ENCODE measurements at places on chromosomes 5 and 9. TPM values are rescaled to one million over a fixed set of nuclear protein-coding genes. Genes with fewer than 3 reads are reported as not detected.

DNA sequence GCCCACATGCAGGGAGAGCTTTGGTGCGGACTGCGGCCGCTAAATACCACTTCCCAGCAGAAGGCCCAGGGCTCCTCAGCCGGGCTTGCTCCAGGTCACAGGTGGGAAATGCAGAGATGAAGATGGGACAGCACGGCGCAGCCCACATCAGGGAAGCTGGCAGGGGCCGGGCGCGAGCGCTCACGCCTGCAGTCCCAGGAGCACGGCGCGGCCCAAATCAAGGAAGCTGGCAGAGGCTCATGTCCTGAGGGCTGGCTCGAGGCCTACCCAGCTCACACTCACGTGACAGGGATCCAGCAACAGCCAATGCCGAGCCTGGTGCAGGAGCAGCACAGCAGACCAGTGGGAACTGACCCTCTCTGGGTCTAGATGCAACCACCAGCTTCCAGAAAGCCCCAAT lies 16.3 kb downstream of the LPCAT1 start:
- DNase-seq = no peak

Gene C9
- total RNA-seq = not detected

- no peak for DNase-seq
Measured at GRCh38 chr5:102750151-102750834, 4.8 kb upstream of the PAM start.

- DNase-seq = no peak
Measured at GRCh38 chr9:94623253-94623652, 16.1 kb downstream of the FBP1 start.

DNA sequence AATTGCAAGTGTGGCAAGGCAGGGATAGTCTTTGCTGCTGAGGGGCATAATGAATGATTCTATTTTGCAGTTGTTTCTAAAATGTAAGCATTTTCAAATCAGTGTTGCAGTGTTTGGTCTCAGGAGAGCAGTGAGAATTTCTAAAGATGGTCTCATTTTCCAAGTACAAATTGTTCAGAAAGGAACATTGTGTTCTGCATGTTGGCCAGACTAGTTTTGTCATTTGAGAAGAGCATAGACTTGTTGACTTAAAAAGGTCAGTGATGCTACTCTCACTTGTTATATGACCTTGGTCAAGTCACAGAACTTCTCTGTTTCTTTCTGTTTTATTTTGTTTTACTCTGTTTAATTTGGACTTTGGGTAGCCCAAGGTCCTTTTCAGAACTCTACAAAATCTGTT lies 344.6 kb downstream of the OSTF1 start:
- DNase-seq = no peak

- no peak for DNase-seq
Measured at GRCh38 chr5:89302102-89302891, 419.3 kb upstream of the MEF2C start.

- DNase-seq = no peak
Measured at GRCh38 chr5:57532513-57533497, 50.2 kb upstream of the ACTBL2 start.

- no peak for DNase-seq
Measured at GRCh38 chr5:74581988-74582365, 58.6 kb downstream of the ENC1 start.

Gene KLF4
- 0.37 TPM for total RNA-seq

- DNase-seq = no peak
Measured at GRCh38 chr9:22010866-22011625, 1.9 kb upstream of the CDKN2B start.

DNA sequence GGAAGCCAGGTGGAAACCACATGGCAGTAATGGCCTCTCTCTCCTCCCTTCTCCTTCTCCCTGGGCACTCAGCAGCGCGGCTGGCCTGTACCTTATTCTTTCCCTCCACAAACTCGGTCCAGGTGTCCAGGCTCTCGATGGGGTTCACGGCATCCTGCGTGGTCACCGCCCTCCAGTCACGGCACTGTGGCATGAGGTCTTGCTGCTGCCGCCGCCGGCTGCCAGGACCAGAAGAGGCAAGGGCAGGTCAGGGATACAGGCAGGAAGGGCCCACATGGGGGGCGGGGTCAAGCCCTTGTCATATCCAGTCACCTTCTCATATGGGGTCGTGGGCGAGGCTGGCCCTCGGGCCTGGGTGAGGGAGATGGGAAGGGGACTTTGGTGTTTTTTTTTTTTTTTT lies 25.6 kb downstream of the FLT4 start:
- DNase-seq = no peak

Gene BAAT
- not detected for total RNA-seq

GRCh38 chr5:56658972-56659371 lies 156.4 kb upstream of the MAP3K1 start:
- DNase-seq = no peak
